Ovary (tissue), 10 donors: ENCODE measurements at places on chromosomes 7 and 10. TPM values are rescaled to one million over a fixed set of nuclear protein-coding genes. Genes with fewer than 3 reads are reported as not detected.

Gene C10orf143
- total RNA-seq, result 3.1 TPM

Gene SEMA3D
- 0.95 TPM for total RNA-seq

Gene SPDYE5
- not detected for total RNA-seq

Gene HTR5A
- total RNA-seq, result not detected

Gene UPP1
- total RNA-seq, result 7.1 TPM

Gene ANKRD2
- not detected for total RNA-seq

Gene NRAP
- 0.25 TPM for total RNA-seq

Gene TRIP6
- total RNA-seq, result 42.9 TPM

Gene LRIT1
- total RNA-seq, result not detected

Gene FEZF1
- not detected for total RNA-seq

Gene SPDYE2B
- total RNA-seq, result not detected

Gene CRTAC1
- total RNA-seq, result 19.5 TPM
